MV-4-11 (cell line): ENCODE measurements at places on chromosomes 12 and 14.

- peak; percentile 9 for DNase-seq
Observed at GRCh38 chr14:25833341-25834126, 764.3 kb downstream of the NOVA1 start.

- no peak for DNase-seq
Observed at GRCh38 chr12:6500466-6500865, 6.6 kb downstream of the NCAPD2 start.

DNA sequence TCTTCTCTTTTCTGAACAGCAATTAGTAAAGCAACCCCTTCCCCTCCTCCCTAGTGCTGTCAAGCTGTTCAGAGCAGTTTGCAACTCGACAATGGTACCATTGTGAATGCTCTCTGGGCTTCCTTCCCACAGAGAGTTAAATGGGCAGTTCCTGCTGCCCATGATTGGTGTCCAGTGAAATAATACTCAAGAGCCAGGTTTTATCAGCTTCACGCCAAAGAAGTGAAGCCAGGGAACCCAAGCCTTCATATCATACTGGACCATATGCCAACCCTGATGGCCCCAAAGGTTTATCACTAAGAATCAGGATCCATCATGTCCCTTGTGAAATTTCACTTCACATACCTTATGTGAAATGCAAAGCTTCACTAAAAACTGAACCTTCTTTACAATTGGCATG, 24.7 kb downstream of the INSM2 start:
- DNase-seq, result no peak

DNA sequence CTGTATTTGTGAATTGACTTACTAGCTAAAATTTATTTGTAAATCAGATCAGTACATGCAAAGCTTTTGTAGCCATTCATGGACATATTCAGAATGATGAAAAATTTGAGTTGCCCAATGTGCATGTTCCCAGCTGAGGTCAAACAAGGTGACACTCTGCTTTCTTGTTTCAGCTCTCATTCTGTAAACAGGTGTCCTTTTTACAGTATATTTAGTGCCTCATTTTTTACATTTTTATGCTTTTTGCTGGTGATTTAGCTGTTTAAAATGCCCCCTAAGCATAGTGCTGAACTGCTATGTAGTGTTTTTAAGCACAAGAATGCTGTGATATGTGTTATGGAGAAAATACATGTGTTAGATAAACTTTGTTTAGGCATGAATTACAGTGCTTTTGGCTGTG, 76.3 kb downstream of the MIA2 start:
- DNase-seq, result no peak

DNA sequence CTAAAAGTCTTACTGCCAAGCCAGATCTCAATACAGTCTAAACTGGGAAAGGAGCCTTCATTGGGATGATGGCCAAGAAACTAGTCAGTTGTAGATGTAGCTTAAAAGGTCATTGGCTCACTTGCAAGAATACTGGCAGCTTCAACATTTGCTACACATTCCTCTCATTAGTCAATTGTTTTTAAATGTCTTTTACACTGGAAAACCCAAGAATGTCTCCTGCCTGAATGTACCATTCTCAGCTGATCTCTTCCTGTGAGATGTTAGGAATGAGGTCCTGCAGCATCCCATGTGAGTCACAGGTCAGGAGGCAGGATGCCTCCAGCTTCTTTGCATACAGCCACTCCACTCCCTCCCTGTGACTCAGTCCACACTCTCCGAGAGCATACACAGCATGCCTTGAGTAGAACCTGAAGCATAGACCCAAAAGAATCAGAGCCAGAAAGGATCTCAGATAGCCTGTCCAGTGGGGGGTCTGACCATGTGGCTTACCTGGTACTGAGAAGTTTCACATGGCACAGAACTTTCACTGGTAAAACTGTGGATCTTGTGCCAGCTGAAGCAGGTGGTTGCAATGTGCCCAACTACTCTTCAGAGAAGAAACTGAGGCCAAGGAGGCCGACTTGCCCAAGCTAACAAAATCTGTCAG, 56.0 kb upstream of the HECTD1 start:
- no peak for DNase-seq

DNA sequence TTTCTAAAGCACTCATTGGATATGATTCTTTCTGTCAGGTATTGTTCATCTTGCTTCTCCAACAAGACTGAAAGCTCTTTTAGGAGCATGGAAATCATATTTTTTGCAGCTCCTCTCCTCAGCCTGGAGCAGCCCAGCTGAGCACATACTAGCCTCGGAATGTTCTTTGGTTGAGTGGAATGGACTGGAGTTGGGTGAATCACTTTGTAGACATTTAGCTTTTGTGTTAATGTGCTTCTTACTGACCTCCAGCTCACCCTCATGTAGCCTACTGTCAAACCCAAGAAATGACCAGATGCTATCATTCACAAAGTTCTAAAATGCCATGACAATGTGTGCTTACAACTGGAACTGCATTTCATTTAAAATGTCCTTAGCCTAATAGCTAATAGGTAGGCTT, 161.1 kb downstream of the NUAK1 start:
- no peak for DNase-seq

DNA sequence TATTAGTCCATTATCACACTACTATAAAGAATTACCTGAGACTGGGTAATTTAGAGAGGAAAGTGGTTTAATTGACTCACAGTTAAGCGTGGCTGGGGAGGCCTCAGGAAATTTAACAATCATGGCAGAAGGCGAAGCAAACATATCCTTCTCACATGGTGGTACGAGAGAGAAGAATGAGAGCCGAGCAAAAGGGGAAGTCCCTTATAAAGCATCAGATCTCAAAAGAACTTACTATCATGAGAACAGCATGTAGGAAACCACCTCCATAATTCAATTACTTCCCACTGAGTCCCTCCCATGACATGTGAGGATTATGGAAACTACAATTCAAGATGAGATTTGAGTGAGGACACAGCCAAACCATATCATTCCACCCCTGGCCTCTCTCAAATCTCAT, 422.6 kb downstream of the MDGA2 start:
- DNase-seq, result peak; percentile 1

- DNase-seq, result no peak
Observed at GRCh38 chr14:55600784-55601561, 21.0 kb downstream of the KTN1 start.

DNA sequence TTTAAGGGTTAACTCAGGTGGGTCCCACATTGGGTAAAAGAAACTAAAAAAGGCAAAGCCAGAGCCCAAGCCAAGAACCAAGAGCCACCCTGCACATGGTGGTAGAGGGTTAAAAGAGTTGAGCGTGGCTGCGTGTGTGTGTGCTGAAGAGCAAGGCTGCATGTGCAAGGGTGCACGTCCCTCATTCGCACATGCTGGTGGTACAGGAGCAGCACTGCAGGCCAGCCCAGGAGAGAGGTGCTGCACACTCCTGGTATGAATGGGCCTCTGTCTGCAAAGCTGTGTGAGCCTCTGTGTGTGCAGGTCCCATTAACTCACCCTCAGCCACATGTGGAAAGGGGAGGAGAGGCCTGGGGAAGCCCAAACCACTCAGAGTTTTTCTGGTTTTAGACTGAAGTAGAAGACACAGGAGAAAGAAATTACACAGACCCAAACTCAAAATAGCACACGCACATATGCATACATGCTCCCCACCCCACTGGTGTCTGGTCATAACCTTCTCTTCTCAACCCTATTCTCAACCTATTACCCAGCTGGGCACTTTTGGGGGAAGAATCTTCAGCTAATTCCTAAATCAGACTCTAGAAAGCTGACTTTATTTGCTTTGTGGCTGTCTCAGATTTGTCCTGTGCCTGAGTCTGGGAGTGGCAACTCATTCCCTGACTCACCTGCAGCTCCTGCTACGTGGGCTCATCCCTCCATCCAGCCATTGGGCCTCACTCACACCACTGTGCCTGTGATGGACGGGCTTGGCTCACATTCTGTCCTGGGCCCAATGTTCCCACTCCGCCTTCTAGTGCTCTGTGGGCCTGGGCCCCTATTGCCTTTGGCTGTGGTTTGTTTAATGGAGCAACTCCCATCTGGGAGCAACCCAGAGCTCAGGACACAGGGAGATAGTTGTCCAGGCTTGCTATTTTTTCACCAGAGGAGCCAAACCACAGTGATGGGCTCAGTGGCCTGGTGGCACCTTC, 30.8 kb upstream of the COL2A1 start:
- DNase-seq, result no peak

GRCh38 chr12:48890657-48891418, 25.2 kb upstream of the RND1 start:
- peak; percentile 50 for DNase-seq

DNA sequence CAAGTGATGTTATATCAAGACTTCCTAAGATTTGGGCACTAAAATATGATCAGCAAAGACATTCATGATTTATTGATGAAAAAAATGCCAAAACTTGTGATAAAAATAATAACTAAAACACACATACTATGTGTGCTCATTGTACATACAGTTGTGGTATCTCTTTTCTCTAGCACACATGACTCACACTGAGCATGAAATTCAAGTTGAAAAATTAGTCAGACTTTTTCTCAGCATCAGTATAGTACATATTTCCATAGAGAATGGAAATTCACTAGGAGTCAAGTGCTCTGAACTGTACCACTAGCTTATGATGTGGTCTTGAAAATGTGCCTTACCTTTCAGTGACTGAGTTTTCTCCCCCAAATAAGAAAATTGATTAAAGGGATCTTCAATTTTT, 471.8 kb upstream of the FLRT2 start:
- no peak for DNase-seq

GRCh38 chr12:6211421-6211869, 11.2 kb downstream of the CD9 start:
- DNase-seq, result no peak

- DNase-seq, result no peak
Observed at GRCh38 chr12:108858311-108859074, 1.1 kb upstream of the SSH1 start.

DNA sequence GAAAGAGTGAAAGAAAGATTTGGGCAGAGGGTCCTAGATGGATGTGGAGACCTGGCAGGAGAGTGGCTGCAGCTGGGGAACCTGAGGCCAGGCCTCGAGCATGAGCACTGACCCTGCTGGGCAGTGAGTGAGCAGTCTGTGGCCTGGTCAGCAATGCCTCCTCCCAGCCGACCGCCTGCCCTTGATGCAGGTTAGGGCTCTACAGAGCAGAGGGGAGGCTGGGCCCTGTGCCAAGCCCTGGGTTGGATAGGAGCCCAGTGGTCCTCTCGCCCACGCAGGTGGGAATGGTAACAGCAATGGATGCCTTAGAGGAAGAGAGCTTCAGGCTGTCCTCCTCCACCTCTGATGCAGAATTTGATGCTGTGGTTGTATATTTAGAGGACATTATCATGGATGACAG, 59.8 kb downstream of the RAB35 start:
- no peak for DNase-seq

DNA sequence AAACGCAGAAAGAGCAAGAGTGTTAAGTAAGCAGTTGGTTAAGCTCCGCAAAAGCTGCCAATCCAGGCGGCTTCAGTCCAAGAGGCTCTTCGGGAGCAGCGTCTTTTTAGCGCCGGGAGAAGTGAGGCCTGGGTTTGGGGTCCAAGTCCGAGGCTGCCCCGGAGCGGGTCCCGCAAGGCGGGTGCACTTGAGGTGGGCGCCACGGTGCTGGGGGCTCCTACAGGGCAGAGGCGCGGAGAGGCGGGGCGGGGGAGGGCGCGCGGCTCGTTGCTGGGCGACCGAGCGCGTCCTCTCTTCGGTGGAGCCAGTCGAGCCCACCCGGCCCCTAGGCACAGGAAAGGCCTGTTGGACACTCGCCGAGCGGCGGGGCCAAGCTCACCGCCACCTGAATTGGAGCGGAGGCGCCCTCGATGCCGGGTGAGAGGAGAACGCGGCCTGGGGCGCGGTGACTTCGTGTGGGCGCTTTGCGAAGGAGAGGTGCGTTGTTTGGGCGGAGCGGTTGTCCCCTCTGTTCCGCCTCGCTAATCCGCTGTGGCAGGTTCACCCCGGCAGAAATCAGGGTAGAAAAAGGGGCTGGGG, 15.6 kb downstream of the TTC6 start:
- no peak for DNase-seq

DNA sequence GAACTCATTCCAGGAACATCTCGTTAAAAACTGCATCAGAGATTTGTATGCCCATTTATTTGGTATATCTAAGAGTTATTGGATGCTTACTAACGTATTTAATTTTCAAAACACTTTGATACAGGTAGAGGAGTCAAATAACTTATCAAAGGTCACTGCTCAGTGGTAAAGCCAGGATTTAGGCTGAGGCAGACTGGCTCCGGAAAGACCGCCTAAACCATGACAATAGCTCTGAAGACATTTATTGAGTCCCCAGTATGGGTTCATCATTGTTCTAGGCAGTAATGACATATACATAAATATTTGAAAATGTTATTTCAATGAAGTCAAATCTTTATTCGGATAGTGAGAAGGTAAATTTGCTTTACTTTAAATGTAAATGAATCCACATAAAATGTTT, 30.3 kb downstream of the WBP11 start:
- no peak for DNase-seq

GRCh38 chr14:99789581-99789980, 3.6 kb upstream of the EML1 start:
- no peak for DNase-seq

- DNase-seq, result peak; percentile 96
Observed at GRCh38 chr12:32482226-32482625, 82.9 kb downstream of the FGD4 start.

DNA sequence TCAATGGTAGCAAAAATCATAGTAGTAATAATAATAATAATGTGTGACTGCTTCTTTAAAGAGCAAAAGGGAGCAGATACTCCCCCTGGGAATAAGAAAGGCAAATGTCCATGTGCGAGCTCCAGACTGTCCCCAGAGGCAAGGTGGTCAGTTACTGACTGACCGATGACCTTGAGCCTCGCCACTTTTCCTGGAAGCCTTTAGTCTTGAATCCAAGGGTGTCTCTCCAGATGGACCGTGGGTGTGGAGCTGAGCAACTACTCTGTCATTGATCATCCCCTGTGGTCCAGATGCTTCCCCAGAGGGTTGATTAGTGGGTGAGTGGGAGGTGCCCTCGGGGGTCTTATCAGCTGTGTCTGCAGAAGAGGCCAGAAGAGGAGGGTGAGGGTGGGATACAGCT, 418.5 kb upstream of the TBX3 start:
- no peak for DNase-seq

GRCh38 chr12:82937151-82937550, 250.4 kb downstream of the TMTC2 start:
- DNase-seq, result no peak

GRCh38 chr12:47360771-47361388, 281.1 kb upstream of the AMIGO2 start:
- no peak for DNase-seq

GRCh38 chr12:94495445-94496115, 35.9 kb upstream of the CEP83 start:
- DNase-seq, result no peak

DNA sequence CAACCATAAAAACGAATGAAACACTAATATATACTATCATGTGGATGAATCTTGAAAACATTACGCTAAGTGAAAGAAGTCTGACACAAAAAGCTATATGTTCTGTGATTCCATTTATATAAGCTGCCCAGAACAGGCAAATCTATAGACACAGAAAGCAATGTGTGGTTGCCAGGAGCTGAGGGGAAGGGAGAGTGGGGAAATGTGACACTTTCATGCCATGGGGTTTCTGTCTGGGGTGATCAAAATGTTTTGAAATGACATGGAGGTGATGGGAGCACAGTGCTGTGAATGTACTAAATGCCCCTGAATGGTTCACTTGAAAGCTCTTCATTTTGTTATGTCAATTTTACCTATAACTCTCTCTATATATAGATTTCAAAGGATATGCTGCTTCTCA, 30.1 kb downstream of the ATG14 start:
- no peak for DNase-seq
